Hematopoietic multipotent progenitor cell treated with erythropoietin and hydrocortisone succinate and interleukin-3 and kit ligand, for 17 days (in vitro differentiated cells): ENCODE measurements at places on chromosomes 12 and 14.
A peak's percentile ranks its signal among the peaks of the same experiment; 100 is the strongest.

DNA sequence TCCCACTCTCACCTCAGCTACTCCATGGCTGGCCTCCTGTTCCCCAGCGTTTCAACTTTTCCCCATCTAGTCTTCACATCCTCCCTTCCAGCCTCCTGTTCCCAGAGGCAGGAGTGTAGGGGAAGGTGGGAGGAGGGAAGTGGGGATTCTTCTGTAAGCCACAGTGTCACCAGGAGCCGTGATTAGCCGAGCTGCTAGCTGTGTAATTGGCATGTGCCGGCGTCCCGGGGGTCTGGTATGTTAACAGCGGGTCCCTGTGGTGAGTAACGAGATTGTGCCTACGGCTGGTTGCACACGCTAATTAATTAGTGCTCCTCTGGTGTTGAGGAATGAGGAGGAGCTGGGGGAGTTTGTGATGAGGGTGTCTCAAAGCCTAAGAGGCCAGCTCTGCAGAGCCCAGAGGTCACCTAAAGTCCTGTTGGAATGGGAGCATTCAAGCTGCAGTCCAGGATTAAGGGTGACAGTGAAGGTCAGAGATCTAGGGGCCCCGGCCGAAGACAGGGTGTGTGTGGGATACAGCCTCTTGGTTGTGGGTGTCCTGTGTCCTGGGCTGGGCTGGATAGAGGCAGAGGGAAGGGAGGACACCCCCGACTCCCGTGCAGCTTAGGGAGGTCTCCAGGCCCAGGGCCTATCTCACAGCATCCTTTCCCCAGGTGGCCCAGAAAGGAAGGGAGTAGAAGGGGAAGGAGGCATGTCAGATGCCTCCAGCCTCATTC is 10.0 kb upstream of the CALCOCO1 start:
- DNase-seq: no peak

DNA sequence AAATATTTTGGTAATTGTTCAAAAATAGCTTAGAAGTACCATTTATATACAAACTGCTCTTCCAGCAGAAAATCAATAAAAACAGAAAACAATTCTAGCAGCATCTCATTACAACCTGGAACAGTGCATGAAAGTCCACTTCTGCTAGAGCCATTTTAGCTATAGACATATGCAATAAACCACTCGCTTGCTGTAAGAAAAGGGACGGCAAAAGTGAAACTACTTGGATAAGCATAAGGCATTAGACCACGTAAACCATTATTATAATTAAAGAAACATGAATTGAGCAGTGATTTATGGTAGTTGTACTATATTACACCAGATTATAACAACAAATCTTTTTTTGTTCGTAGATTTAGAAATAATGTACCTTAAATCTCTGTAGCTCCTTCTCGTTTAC is 48.7 kb downstream of the LRIG3 start:
- DNase-seq: no peak

GRCh38 chr14:28482251-28483040 is 284.1 kb upstream of the FOXG1 start:
- DNase-seq: no peak

DNA sequence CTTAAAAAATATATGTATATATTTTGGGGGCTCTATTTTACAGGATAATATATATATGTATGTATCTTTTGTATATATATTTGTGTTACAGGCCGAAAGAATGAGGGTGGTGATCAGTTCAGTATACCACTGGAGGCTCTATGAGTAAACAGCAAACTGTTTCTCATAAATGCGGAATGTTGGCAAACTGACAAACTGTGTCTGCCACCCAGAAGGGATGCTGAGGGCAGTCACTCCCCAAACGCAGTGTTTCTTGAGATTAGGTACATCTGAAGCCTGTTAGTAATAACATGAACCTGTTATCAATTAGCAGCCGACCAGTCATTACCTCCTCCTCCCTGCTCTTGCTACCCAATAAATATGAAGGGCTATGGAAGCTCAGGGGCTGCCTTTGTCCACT is 20.8 kb downstream of the TNFAIP2 start:
- DNase-seq: peak; percentile 75

DNA sequence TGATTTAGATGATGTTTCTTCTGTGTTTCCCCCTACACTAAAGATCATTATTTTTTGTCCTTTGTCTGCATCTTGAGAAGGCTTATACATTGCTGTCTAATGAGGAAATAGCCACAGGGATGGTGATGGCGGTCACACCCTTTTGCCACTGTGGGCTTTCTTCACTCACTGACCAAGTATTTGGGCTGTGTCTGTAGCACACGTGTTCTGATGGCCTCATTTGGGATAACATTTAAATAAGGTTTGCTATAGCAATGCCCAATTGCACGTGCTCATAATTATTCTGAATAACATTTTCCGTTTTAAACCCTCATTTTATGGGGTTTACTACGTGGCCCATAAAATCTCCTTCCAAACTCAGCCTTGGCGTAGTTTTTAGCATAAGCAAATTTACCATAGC is 230.3 kb upstream of the PRICKLE1 start:
- DNase-seq: no peak

DNA sequence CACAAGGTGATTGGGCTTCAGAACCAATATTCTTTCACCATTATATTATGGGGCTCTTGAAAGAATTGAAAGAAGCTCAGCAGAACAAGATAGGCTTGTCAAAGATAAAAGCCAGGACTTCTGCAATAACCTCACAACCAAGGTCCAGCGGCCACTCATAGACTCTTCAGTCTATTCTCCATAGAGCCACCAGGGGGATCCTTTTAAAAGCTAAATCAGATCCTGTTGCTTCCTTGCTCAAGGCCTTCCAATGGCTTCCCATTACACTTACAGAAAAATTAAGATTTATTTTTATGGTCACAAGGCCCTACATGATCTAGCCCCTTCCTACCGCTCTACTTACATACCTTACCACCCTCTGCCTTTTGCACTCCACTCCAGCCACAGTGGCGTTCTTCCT is 169.6 kb downstream of the C12orf42 start:
- DNase-seq: no peak

GRCh38 chr12:111753144-111753881 is 13.4 kb upstream of the ALDH2 start:
- no peak for DNase-seq

DNA sequence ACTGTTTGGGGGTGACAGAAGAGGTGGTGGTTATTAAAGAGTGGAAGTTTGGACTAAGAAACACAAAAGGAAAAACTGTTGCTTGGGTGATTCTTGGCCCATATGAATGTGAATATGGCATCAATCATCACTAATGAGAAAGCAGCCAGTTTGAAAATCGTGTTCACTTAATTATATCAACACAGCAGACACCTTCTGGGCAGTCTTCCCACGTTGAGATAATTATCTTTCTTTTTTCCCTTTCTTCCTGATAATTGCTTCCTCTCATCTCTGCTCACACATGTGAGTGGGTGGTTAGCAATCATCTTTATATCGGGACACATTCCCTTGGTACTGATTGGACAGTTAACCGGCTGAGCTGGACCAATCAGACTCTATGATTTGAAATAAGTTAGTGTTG is 539.7 kb downstream of the AACS start:
- no peak for DNase-seq

- DNase-seq: no peak
Measured at GRCh38 chr12:60174941-60175340, 579.1 kb downstream of the SLC16A7 start.
